ENCODE measurements at places on chromosomes 4 and X.

DNA sequence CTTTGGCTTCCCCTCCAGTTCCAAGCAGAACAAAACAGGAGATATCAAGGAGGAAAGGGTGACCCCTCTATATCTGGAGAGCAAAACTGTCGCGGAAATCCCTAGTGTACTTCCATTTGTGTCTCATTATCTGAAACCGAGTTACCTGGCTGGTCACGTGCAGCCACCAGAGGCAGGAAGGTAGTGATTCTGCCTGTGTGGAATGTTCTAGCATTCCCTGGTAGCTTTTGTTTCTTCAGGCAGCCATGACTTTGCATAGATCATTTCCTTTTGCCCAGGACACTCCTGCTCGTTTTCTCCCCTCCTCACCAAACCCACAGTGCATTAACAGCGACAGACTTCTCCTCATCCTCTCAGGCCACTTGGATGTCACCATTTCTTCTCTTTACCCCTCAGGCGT lies 107.9 kb downstream of the PTTG2 start:
- DNase-seq, result no peak

GRCh38 chrX:138763761-138764160 lies 52.2 kb upstream of the FGF13 start:
- DNase-seq, result no peak

DNA sequence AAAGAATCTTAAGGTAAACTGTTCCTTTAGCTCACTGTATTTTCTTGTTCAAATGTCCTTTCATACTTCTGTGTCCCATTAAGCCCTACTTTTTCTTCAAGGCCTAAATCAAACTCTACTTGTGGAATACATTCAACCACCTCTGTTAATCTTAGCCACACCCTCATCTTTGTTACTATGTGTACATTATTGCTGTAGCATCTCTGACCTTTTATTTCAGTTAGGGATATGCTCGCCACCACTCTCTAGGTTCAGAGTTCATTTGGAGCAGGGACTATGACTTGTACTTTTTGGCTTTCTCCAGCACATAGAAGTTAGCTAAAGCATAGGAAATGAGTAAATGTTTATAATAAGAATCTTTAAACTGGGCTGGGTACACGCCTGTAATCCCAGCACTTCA lies 6.8 kb upstream of the PNPLA4 start:
- no peak for DNase-seq

DNA sequence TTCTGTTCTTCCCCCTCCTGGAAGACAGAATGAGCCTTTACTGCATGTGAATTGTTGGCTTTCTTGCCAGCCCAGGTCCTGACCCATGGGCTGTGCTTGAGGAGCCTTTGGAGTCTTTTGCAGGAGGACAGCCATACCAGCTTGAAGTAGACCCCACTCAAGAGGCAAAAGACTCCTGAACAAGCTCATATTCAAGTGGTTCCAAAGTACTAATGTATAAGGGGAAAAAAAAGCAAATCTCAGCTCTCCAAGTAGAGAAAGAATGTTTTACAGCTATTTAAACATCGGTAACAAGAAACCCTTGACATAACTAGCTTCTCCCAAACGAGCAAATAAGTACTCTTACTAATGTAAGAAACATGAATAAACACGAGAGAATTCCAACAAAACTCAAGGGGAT lies 174.9 kb upstream of the MXRA5 start:
- peak; percentile 73 for DNase-seq

DNA sequence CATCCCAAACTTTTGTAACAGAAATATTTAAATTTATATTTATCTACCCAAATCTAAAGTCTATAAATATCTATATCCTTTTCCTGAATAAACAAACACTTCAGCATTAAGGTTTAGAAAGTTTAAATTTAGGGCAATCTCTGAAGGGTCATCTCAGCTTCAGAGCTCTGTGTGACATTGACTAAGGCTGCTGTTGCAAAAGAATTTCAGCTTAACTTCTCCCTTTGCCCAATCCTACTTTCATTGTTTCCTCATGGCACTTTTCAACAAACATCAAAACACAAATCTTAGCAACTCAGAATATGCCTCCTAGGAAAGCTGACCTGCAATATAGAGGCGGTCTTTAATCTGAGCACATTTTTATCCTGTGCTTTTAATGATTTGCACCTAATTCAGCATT lies 79.7 kb upstream of the BANK1 start:
- DNase-seq, result no peak

GRCh38 chr4:19776929-19777328 lies 474.8 kb upstream of the SLIT2 start:
- peak; percentile 27 for DNase-seq

- no peak for DNase-seq
These were observed 119.8 kb downstream of the GUCY2F start for GRCh38 chrX:109362101-109362500.
